Testis (tissue), 5 donors: ENCODE measurements at places on chromosomes 6 and 20. TPM values are rescaled to one million over a fixed set of nuclear protein-coding genes. Genes with fewer than 3 reads are reported as not detected.

EPPIN gene
- total RNA-seq = 222 TPM

NKAIN4 gene
- total RNA-seq = 4.7 TPM

DEFB132 gene
- total RNA-seq = not detected

LY6G6F gene
- total RNA-seq = not detected

BNIP5 gene
- 0.68 TPM for total RNA-seq

MUCL3 gene
- not detected for total RNA-seq

TGM3 gene
- 3.1 TPM for total RNA-seq

CYP39A1 gene
- 13.5 TPM for total RNA-seq

SLC35D3 gene
- total RNA-seq = not detected

FAM83C gene
- total RNA-seq = 0.43 TPM

- no peak for DNase-seq
These were observed 49.5 kb downstream of the KCNS1 start for GRCh38 chr20:45051204-45052060.

DNA sequence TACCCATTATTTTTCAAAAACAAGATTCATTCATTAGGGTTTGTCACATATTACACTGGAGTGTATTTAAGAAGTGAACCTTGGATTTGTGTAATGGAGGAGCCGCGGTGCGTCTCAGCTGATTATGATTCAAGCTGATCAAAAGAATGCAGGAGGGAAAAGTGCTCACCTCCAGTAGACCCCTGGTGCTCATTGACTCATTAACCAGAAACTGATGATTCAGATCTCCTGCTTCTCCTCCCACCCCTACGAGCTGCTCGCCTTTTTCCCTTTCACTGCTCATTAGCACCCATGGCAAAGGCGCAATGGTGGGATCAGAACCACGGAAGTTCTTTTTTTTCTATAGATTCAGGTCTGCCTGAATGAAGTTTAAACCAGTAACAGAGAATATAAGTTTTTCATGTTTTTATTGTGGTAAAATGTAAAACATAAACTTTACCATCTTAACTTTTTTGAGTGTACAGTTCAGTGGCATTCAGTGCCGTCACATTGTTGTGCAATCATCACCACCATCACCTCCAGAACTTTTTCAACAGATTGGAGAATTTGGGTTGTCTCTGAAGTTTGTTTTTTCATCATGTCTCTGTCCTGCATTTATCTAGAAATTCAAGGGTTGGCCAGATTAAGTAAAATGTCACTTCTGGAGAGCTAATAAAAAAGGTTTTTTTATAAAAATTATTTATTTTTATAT, 101.6 kb downstream of the LINC00237 start:
- DNase-seq = no peak

DNA sequence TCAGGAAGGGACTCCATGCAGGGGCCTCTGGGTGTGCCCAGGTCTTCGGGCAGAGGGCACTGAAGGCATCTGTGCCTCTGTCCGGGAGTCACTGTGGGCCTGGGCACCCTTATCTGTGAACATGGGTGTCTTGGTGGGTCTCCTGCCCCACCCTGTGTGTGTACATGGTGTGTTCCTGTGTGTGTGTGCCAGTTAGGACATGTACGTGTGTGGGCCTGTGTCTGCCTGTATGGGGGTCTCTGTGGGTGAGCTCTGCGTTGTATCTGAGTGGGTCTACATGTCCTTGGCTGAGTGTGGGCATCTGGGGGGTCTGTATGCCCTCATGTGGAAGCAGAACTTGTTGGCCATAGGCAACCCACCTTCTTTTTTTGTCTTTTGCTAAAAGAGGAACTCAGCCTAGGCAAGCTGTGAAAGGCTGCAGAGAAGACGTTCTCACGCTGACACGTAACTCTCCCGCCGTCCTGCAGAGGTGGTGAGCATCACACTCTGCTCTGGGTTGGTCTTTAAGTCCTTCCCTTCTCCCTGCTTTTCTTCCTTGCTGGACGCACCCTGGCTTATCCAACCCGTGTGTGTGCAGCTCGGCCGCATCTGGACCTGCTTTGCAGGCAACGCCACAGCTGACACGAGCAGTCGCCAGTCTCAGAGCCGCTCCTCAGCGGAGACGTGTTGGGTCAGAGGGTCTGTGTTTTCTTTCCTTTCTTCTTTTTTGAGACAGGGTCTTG, 532 bp upstream of the NPBWR2 start:
- peak; percentile 11 for DNase-seq

DNA sequence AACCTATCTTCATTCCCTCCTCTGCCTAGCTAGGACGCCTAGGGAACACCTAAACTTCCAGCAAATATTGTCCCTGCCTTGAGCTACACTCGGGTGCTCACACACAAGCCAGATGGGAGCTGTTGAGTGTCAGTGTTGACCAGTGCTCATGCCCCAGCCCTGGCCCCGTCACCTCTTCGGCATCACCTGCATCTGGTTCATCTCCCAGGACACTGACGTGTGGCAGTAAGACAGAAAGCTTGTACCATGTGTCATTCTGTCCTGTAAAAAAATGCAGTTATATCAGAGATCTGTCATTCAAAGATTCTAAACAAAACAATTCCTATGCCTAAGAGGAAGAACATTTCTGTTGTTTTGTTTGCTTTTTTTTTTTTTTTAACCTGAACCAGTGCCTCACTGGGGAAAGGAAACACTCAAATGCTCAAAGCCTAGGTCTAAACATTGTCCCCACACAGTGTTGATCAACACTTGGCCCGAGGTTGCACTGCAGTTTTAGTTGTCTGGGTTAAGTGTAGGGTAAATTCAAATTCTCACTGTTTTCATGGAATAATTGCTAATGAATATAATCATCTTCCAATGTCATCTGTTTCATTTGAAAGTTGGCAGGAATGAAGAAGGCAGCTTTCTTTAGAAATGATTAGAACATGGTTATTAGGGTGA, 102.7 kb upstream of the SASH1 start:
- no peak for DNase-seq

DNA sequence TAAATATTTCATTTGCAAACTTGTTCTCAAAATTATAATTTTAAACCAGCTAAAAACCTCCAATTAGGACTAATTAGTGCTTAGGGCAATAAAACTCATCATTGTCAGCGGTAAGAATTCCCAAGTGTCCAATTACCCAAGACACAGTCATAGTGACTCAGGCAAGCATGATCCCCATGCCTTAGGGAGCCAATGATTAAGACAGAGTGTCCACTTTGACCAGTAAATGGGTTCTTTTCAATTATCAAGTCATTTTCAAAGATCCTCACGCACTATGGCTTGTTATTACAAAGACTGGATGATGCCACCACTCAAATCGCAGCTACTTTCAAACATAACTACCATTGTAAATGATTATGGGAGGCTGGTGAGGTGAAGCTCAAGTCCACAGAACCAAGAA, 114.0 kb downstream of the BFSP1 start:
- DNase-seq = no peak

DNA sequence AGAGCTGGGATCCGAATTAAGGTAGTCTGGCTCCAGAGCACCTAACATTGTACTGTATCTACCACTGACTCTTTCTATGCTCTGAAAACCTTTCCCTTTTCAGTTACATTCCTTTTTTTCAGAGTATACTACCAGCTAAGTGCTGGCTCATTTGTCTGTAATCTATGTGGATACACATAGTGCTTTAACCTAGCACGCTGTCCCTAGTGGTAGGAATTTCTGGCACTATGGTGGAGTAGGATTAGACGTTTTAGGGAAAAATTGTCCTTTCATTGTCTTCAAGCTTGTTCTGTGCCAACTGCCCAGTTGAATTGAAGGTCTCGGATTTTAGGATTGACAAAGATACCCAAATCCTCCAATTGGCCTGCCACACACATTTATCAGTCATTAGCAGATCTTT, 259.1 kb upstream of the FERMT1 start:
- no peak for DNase-seq

DNA sequence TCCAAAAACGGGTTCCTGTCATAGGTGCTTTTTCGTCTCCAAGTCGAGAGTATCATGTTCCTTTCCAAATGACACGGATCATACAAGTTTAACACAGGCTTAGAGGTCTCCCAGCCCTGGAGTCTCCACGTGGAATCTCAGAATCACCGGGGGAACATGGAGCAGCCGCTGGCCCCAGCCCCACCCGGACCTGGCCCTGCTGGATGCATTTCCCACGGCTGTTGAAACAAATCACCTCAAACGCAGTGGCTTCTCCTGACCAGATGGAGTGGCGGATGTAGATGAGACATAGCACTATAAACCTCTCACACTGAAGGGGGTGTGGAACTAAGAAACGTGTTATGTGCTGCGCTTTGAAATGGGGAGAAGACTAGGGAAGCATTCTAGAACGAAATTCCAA, 70.0 kb upstream of the FRMD1 start:
- DNase-seq = no peak

GRCh38 chr20:50510706-50511542, 741 bp downstream of the PTPN1 start:
- peak; percentile 32 for DNase-seq

- no peak for DNase-seq
These were observed 101.3 kb downstream of the VEGFA start for GRCh38 chr6:43871284-43871683.

- DNase-seq = no peak
These were observed 6.6 kb downstream of the NTSR1 start for GRCh38 chr20:62715201-62715600.

- DNase-seq = no peak
These were observed 19.4 kb upstream of the TULP1 start for GRCh38 chr6:35532126-35532525.

DNA sequence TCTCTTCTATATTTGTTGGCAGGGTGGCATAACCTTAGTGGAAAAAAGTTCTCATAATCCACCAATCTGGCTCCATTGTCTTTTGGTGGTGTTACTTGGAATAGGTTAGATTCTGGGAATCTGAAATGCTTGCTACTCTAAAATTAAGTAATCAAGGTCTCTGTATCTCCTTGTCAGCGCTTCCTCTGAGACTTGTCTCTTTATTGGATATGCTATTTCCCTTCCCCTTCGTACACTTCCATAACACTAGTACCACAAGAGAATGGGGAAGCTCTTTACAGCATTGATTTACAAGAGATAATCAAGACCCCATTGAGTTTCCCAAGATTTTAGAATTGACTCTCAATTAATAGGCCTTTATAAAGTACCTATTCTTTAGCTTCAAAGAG, 280.2 kb downstream of the ADGB start:
- no peak for DNase-seq

- DNase-seq = no peak
These were observed 121.3 kb downstream of the TFAP2B start for GRCh38 chr6:50939931-50940330.

DNA sequence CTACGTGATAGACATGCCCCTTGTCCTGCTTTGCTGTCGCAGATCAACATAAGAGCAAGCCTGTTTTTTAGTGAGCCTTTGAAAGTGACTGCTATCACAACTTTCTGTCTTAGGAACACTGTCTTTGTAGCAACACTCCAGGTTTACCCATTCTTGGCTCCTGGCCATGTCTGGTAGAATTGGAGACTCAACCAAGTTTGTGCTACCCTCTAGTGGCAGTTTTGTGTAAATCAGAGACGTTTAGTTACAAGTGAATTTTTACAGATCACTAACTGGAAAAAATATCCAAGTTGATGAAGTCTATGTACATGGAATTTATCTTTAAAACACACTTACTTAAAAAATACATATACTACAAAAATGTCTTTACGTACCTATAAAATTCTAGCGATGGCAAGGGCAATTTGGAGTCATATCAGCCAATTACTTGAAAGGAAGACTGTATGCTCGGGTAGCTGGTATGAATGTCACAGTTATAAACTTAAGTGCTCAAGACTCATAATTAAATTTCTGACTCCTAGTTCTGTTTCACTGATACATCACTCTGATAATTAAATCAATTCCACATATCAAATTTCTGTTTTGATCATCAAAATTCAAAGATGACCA, 101.4 kb downstream of the ADGB start:
- peak; percentile 90 for DNase-seq

- no peak for DNase-seq
These were observed 106.5 kb downstream of the AIG1 start for GRCh38 chr6:143167224-143167623.

GRCh38 chr20:1895674-1896483, 672 bp downstream of the SIRPA start:
- no peak for DNase-seq

GRCh38 chr20:46552460-46553420, 2.3 kb upstream of the OCSTAMP start:
- DNase-seq = no peak

- DNase-seq = no peak
These were observed 27.2 kb upstream of the SLCO4A1 start for GRCh38 chr20:62614961-62615680.

DNA sequence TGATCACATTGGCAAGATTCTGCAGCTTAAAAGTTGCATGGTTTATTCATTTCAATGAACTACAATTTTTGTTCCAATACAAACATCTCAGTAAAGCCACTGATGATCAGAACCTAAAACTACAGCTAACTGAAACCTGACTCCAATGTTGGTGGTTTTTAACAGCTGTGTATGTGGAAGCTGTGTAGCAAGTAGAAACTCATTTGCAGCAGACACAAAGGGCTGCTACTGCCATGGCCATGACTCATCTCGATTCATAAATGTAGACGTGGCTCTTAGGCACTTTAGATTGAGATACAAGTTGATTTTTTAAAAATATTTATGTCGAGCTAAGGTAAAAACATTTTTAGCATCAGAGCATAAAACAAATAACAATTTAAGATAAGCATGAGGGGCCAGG, 19.5 kb upstream of the MAP3K4 start:
- DNase-seq = no peak

DNA sequence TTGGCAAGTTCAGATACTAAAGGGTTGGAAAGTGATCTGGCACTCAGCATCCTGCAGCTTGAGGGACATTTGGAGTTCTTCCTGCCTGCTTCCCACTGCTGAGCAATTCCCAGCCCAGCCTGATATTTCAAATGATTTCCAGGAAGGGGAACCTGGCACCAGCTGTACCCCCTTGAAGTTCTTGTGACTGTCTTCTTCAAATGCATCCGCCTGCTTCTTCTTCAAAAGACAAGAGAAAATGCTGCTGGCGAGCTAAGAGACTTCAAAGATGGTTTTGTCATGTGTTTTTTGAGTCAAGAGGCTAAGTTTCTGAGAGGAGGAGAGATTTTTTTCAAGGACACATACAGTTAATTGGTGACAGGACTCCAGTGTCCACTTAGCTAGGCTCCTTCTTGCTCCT, 42.6 kb upstream of the B4GALT5 start:
- no peak for DNase-seq

DNA sequence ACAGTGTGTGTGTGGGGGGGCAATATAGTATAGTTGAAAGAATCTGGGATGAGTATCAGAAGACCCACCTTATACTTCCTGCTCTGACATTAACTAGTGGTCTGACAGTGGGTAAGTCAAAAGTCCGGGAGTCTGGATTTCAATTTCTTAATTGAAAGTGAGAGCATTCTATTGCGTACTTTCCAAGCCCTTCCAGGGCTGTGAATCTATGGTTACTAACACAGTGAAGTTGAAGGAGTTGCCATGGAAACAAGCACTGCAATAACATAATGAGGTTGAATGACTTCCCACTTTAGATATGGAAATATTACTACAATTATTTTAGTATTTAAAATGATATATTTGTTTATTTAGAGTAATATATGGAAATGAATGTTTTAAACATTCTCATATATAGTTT, 80.2 kb downstream of the MLIP start:
- DNase-seq = no peak
